LHCN-M2 (cell line): ENCODE measurements at places on chromosomes 13 and 19. TPM values are rescaled to one million over a fixed set of nuclear protein-coding genes. Genes with fewer than 3 reads are reported as not detected.

The IFNL1 gene
- total RNA-seq, result not detected in 2 replicates

The LTBP4 gene
- 5.0 and 7.3 TPM in 2 replicates for total RNA-seq

The PSG7 gene
- not detected in 2 replicates for total RNA-seq

The AP1M2 gene
- not detected in 2 replicates for total RNA-seq

The NMRK2 gene
- total RNA-seq, result not detected in 2 replicates

The RFPL4A gene
- not detected in 2 replicates for total RNA-seq

The KLK4 gene
- total RNA-seq, result not detected in 2 replicates

The IL27RA gene
- total RNA-seq, result 0.29 and 0.32 TPM in 2 replicates

The NUDT15 gene
- 51.4 and 56.2 TPM in 2 replicates for total RNA-seq

The DNAJC15 gene
- 7.2 and 9.8 TPM in 2 replicates for total RNA-seq

The KISS1R gene
- total RNA-seq, result not detected in 2 replicates

The PSG11 gene
- not detected in 2 replicates for total RNA-seq

The SYNGR4 gene
- not detected in 2 replicates for total RNA-seq

The NKPD1 gene
- total RNA-seq, result 0.06 TPM in 1 of 2 replicates, not detected in the other

The CKAP2 gene
- total RNA-seq, result 91.8 and 113 TPM in 2 replicates
